Endothelial cell of umbilical vein (primary cell): ENCODE measurements at places on chromosomes 3 and 15. TPM values are rescaled to one million over a fixed set of nuclear protein-coding genes. Genes with fewer than 3 reads are reported as not detected.

DNA sequence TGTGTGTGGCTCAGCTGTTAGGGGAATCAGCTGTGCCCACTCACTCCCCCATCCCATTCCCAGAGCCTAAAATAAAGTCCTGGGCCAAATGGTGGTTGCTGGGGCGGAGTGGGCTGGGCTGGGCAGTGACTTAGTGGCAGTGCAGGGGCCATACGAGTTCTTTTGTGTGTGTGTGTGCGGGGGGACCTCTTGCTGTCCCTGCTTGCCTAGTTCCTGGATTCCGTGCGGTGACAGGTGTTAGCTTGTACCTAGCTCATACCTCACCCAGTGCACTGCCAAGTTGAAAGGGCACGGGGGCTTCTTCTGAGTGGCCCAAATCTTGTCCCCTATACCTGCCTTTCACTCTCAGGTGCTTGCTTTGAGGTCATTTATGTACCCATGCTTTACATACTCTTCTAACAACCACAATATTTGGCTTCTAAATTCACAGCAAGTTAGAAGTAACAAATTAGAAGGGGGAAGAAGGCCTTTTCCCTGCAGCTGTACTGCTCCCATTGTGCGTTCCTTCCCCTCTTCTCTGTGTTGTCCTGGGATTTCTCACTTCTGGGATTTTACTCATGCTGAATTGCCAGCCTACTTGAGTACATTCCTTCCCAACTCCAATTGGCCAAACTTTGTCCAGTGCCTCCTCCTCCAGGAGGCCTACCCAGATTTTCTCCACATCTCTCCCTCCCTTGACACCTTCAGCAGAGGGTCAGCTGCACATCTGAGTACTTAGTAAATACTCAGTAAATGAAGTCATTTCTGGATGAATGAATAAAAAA is 66.3 kb upstream of the POLG start:
- no peak for DNase-seq

TM4SF4 gene
- not detected in 2 replicates for total RNA-seq

DNA sequence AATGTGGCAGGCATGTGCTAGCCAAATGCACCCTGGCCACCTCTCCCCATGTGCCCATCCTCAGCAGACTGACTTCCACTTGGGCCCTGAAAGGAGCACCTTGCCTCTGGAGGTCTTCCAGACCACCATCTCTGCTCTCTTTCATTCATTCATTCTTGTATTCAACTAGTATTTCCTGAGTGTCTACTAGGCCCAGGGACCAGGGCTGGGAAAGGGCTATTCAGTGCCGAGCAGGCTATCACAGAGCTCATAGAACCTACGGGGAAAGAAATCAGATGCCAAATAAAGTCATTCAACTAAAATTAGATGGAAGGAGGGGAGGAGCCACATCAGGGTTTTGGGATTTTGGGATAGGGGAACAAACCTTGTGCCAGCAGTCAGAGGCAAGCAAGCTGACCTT is 18.9 kb downstream of the PRR23A start:
- no peak for DNase-seq

DNA sequence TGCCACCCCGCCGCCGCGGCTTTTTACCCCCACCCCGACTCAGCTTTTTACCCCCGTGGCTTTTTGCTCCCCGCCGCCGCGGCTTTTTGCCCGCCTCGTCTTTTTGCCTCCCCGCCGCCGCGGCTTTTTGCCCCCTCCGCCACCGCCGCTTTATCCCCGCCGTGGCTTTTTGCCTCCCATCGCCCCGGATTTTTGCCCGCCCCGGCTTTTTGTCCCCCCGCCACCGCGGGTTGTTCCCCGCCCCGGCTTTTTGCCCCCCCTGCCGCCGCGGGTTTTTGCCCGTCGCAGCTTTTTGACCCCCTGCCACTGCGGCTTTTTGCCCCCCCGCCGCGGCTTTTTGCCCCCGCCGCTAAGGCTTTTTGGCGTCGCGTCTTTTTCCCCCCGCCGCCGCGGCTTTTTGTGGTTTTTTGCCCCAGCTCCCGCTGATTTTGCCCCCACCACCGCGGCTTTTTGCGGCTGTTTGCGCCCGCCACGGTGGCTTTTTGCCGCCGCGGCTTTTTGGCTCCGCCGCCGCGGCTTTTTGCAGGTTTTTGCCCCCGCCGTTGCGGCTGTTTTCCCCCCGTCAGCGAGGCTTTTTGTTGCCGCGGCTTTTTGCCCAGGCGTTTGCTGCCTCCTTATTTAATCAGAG is 597.2 kb downstream of the GOLGA6L6 start:
- no peak for DNase-seq

GRCh38 chr3:124043023-124043422 is 51.1 kb upstream of the ROPN1 start:
- no peak for DNase-seq
